Stimulated activated CD8-positive, alpha-beta memory T cell treated with anti-CD3 and anti-CD28 coated beads, Interleukin-4, amount 100 ng/mL, for 24 hours (primary cell): ENCODE measurements at places on chromosomes 7 and 10.

- DNase-seq, result no peak
Measured at GRCh38 chr10:131710142-131710861, 190.5 kb upstream of the PPP2R2D start.

DNA sequence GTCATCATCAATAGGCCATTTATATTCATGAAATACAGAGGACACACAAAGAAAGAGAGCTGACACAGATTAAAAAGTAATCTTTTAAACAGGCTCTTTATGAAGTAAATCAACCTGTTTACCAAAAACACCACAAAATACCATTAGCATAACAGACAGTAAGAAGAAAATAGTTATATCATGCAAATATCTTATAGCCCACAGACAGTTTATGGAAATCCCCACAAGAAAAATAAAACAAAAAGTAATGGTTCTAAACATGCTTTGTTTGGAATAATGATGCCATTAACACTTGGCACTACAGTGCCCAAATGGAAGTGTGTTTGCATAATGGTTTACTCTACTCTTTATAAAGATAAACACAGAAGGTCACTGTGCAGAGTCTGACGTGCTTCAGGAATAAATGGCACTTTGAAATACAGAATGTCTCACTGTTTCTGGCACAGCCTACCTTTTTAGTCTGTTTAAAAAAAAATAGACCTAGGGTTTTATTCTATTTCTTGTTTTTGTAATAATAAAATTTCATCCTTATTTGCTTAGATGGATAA, 30.1 kb downstream of the SEMA3D start:
- no peak for DNase-seq

DNA sequence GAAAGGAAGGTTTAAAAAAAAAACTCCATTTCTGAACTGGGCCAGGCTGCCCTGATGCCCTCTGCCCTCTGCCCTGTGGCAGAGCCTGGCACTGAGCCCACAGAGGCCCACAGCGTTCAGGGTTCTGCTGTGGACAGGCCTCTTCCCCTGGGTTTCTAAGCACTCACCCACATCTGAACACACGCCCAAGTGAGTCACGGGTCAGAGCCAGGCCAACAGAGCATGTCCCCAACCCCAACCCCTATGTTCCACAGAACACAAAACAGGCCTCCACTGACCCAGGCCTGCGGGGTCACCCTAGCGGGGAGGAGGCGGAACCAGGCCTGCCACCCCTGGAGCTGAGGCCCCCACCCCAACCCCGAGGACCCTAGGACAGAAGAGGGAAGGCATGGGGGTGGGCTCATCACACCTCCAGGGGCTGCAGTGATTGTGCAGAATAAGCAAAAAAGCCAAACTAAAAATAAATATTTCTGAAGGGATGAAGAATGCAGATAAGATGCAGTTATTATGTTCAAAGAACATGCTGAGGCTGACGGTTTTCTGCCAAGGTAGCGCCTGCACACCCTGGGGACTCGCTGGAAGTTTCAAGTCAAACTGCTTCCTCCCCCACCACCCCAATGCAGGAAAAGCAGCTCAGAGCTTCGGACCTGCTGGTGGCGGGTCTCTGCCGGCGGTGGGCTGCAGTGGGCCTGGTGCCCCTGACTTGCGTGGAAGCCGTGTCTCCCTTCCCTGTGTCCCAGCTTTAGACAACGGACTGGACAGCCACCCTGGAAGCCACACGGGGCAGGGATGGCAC, 5.4 kb downstream of the WDR86 start:
- no peak for DNase-seq

- DNase-seq, result no peak
Measured at GRCh38 chr10:18252086-18252485, 111.9 kb downstream of the CACNB2 start.

DNA sequence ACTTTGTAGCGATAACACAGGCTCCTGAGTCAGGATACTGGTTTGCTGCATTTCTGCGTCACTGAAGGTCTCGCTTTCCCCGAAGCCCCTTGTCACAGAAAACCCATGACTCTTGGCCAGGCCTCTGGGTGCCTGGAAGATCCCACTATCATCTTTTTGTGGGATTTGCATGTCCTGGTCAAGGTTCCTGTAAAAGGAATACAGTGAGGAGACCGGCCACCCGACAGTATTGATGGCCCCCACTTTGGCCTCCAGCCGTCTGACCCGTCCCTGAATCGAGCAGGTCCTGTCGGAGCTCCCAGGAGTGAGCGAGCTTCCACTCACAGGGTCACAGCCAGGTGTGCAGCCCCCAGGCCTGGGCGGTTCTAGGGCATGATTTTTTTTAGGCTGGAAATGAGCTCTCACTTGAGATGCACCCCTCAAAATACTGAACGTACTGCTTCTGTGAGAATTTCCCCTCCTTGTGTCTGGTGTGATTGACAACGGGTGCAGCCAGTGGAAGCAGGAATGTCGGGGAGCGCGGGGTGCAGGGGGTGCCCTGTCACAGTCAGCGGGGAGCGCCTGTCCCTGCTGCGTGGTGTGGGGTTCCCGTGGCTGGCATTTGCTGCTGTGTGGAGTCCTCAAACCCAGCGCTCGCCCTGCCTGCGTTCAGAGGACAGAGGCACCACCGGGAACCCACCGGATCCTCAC, 75.8 kb downstream of the DNAJB6 start:
- no peak for DNase-seq

- no peak for DNase-seq
Measured at GRCh38 chr7:143408252-143408685, 387 bp downstream of the EPHA1 start.

GRCh38 chr7:111030336-111030735, 60.6 kb upstream of the LRRN3 start:
- no peak for DNase-seq

DNA sequence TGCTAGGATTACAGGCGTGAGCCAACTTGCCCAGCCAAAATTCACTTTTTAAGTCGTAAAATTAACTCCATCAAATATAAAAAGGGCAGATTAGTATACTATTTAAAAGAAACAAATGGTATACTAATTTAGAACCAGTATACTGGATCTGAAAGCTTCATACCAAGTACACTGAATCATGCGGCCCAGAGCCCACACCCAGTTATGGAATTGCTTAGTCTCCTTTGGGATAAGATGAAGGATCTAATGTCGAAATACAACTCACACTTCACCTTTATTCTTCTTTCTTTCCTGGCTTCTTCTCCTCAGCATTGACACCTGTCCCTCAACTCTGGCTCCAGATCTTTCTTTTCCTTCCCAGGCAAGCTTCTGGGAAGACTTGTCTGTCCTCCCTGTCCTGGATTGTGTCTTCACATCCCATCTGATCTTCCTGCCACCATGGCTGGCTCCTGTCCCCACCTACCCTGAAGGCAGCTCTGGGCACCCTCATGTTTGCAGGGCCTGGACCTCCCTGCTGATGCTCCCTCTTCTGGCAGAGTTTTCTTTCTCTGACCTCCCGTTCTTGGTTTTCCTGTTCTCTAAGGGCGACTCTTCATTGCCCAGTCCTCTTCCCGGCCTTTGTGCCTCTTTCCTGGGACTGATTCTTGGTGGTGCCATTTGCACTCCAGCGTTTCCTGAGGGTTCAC, 57.8 kb upstream of the CTBP2 start:
- DNase-seq, result no peak

GRCh38 chr7:50285269-50285668, 19.2 kb upstream of the IKZF1 start:
- DNase-seq, result no peak

DNA sequence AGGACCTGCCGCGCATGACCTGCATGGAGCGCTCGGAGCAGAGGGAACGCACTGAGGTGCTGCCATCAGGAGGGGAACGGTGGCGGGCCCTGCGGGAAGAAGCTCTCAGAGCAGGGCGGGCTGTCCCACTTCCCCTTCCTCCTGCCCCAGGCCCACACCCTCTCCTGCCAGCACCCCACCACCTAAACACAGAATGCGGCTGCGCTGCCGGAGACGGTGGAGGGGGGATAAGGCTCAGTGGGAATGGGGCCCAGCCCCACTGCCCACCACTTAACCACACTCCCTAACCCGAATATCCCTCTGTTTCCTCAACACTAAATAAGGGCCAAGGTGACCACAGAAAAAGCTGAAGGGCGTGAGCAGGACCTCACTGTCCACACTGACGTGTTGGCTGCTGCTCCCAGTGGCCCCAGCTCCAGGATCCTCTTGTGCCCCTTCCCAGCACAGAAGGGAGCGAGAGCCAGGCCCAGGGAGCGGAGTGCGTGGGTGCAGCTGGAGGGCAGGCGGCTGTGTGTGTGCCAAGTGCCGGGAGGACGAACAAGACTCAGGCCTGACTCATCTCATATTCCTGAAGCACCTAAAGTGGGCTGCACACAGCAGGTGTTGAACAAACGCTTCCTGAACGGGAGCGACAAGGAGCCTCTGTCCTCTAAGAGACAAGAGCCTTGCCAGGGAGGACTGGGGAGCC, 116.8 kb downstream of the MAD1L1 start:
- DNase-seq, result no peak

- no peak for DNase-seq
Measured at GRCh38 chr10:82982110-82982608, 1107.2 kb downstream of the NRG3 start.
